ENCODE measurements at places on chromosomes 4 and X. TPM values are rescaled to one million over a fixed set of nuclear protein-coding genes. Genes with fewer than 3 reads are reported as not detected.

CXCL13 gene
- polyA plus RNA-seq, result 3.5 TPM

GRCh38 chrX:70087857-70088630, 25.8 kb downstream of the OTUD6A start:
- DNase-seq, result peak; percentile 50

VCX gene
- polyA plus RNA-seq, result 0.24 TPM

- DNase-seq, result peak; percentile 67
These were observed 19.7 kb downstream of the QDPR start for GRCh38 chr4:17492058-17492741.

DNA sequence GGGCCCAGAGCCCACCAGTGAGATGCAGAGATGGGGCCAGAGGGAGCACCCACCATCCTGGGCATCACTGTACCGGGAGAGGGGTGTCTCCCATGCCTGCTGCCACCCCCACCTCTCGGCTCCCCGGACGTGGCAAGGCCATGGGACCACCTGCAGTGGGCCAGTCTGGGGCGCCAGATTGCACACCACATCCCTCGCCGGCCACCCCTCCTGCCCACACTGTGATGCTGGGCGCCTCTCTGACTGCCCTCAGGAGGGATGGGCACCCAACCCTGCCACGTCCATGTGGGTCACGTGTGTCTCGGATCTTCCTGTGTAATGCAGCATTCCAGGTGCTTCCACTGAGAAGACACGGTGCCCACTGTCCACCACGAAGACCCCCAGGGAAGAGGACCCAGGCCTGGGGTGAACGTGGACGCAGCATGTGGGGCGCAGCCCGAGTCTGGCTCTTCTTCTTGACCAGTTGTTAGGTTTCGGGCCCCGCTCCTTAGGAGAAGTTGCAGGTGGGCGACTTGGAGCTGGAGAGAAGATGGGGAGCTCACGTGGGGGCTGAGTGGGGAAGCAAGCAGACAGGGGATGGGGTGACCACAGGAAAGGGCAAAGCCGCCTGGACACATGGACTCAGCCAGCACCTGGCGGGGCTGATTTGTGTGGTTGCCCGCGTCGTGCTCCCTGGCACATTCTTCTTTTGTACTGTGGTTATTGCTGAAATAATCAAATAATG, 47.7 kb downstream of the ZFYVE28 start:
- no peak for DNase-seq

- DNase-seq, result no peak
These were observed 1037.0 kb upstream of the SLIT2 start for GRCh38 chr4:19214591-19215186.

DNA sequence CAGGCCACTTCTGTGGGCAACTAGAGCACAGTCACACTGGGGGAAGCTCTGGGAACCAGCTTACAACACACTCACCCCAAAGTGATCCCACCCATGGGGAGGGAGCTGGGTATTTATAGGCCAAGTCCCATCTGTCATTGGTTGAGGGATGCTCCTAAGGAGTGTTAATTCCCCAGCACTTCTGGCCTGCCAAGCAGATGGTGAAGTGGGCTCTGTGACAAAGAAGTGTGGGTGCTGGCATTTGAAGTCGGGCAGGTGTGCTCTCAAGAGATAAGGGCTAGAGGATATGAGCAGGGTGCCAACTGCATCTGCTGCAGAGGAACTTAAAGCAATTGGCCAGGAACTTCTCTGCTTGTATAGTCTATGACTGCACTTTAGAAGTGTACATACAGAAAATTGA, 30.9 kb downstream of the PTCHD1 start:
- peak; percentile 36 for DNase-seq

DNA sequence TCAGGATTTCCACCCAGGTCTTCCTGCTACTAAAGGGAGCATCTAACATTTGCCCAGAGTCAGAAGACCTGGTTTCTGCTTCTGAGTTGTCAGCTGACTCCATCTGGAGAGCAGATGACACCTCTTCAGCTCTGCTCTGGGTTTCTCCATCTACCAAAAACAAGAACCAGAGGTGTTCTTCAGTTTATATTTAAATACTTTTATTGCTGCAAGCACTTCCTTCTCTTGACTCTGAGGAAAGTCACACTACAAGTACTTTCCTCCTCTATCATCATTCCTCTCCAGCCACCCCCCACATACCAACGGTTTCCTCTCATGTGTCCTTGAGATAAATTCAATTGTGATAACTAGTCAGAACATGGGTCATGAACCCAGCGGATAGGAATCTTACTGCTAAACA, 88.4 kb downstream of the PPP3CA start:
- DNase-seq, result no peak

- no peak for DNase-seq
These were observed 5.7 kb upstream of the ZNF518B start for GRCh38 chr4:10462876-10463275.

KLKB1 gene
- polyA plus RNA-seq, result 0.53 TPM

PPA2 gene
- 43.2 TPM for polyA plus RNA-seq

- DNase-seq, result no peak
These were observed 34.0 kb downstream of the LDOC1 start for GRCh38 chrX:141142946-141143345.

SLC9B1 gene
- 1.9 TPM for polyA plus RNA-seq

SERTM2 gene
- polyA plus RNA-seq, result 0.37 TPM

GRCh38 chr4:14532436-14532835, 469.8 kb upstream of the CPEB2 start:
- no peak for DNase-seq

NXF2 gene
- not detected for polyA plus RNA-seq

DNA sequence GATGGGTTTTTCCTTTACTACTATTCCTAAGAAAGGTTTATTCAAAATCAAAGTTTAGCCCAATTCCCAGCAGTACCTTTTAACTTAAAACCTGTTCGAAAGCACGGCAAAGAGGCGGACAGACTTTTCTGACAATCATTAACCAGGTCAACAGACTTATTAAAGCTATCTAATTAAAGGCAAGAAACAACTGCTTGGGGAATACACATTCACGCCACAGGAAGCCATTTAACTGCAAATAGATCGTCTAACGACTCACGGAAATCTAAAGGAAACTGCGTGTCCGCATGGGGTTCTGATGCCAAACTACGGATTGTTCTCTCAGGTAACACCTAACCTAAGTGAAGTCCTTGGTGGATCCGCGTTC, 663 bp upstream of the USP53 start:
- DNase-seq, result no peak

ZMAT1 gene
- 3.2 TPM for polyA plus RNA-seq

PABPC4L gene
- polyA plus RNA-seq, result 8.5 TPM

TKTL1 gene
- 0.73 TPM for polyA plus RNA-seq

- no peak for DNase-seq
These were observed 1539.0 kb upstream of the IGFBP7 start for GRCh38 chr4:58649226-58649625.

SYTL4 gene
- 7.2 TPM for polyA plus RNA-seq

MAGEA12 gene
- polyA plus RNA-seq, result not detected

- DNase-seq, result no peak
These were observed 8.8 kb upstream of the IL3RA start for GRCh38 chrX:1327651-1328304.

GRCh38 chr4:153241970-153242838, 38.0 kb downstream of the TRIM2 start:
- peak; percentile 42 for DNase-seq

BEND2 gene
- polyA plus RNA-seq, result 0.02 TPM

SLC38A5 gene
- polyA plus RNA-seq, result 8.9 TPM

- DNase-seq, result peak; percentile 56
These were observed 674 bp downstream of the SH3D19 start for GRCh38 chr4:151324752-151325110.

DCLK2 gene
- 10.0 TPM for polyA plus RNA-seq

DNA sequence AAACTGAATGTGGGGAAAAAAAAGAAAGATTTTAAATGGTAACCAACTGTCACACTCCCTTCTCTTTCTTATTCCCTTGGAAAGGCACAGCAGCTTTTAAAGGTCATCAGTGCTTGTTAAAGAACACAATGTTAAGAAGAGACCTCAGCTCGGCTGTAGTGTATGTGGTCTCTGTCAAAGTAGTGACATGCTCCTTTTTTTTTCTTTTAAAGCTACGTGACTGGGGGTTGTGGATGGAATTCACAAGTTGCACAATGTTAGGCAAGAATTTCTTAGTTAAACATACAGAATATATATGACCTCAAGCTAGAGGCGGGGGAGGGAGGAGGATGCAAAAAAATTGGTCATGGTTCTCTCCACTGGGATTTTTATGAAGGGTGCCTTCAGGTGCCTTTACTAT, 45.6 kb downstream of the OCRL start:
- no peak for DNase-seq

NDUFA1 gene
- polyA plus RNA-seq, result 122 TPM

- DNase-seq, result no peak
These were observed 71.1 kb downstream of the BMPR1B start for GRCh38 chr4:94828882-94829281.

DNA sequence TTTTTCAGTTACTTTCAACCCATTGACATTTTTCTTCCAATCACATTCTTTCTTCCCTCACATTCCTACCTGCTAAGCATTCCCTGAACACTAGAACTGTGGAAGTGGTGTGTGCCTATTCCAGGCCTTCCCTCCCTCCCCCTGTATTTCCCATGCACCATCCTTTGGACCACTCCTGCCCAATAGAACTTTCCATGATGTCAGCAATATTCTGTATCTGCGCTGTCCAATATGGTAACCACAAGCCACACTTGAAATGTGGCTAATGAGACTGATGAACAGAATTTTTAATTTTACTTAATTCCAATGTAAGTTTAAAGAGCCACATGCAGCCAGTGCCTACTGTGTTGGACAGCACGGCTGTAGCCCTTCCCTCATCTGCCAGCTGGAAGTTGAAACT, 57.5 kb downstream of the DCTD start:
- DNase-seq, result no peak

DNA sequence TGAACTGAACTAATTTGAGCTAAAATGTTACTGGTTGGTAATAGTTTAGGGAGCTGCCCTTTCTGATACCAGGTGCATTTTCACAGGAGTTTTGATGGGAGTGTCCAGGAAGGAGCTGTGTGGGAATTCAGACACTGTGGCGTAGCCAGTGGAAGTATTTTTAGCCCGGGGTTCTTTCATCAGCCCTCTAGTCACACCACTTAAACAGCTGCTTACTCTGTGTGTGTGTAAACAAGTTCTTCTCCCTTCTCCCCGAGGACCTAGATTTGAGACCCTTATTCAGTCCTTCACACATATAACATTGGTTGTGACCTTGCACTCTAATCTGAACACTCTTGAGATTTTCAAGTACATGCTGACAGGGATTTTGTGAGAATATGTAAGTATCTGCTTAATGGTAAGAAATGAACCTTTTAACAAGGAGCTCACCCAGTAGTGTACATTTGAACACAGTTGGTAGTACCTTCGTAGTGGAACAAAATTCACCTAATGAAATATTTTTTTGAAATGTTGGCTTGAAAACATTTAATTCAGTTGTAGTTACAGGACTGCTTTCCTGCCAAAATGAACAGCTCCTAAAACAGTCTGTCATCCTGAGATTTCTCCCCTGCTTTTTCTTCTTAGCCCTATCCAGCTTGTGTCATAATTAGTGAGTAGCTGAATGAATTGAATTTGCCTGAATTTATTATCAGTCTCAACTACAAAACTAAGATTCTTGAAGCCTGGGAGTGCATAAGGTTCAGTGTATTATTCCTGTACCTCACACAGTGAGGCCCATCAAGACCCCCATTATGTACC, 61.8 kb downstream of the BMPR1B start:
- peak; percentile 46 for DNase-seq

DNA sequence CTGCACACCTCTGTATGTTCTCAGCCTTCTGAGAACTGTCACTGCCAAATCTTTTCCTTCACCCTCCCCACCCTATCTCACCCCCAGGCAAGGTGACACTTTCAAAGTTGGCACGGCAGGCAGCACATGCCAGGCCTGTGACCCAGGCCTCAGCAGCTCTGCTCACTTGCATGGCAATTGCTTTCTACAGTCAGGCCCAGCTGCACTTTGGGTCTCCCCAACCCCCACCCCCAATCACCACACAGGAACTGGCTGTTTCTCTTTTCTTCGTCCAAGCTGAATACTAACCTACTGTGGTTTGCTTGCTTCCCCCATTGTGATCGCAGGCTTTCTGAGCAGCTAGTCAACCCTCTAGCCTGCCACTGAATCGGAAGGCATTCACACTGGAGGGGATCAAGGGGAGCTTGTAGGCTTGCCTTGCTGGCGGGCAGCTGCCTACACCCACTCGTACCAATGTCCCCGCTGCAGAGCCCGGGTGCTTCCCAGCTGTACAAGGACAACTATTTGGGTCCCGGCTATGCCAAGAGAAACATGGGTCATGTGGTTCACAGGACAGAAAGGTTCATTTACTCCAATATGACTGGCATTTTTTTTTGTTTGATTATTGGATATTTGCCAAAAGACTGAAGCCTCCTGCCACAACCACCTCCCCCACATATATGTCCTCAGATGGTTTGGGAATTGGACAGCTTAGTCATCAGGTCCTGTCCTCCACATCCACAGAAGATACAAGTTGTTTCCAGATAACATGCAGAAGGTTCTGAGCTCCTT, 28.1 kb downstream of the SLC25A43 start:
- DNase-seq, result peak; percentile 24

FBXW7 gene
- polyA plus RNA-seq, result 22.0 TPM

GRCh38 chr4:181656748-181657147, 586.5 kb upstream of the TENM3 start:
- no peak for DNase-seq

- DNase-seq, result no peak
These were observed 348.0 kb upstream of the POU3F4 start for GRCh38 chrX:83160096-83160495.

DNA sequence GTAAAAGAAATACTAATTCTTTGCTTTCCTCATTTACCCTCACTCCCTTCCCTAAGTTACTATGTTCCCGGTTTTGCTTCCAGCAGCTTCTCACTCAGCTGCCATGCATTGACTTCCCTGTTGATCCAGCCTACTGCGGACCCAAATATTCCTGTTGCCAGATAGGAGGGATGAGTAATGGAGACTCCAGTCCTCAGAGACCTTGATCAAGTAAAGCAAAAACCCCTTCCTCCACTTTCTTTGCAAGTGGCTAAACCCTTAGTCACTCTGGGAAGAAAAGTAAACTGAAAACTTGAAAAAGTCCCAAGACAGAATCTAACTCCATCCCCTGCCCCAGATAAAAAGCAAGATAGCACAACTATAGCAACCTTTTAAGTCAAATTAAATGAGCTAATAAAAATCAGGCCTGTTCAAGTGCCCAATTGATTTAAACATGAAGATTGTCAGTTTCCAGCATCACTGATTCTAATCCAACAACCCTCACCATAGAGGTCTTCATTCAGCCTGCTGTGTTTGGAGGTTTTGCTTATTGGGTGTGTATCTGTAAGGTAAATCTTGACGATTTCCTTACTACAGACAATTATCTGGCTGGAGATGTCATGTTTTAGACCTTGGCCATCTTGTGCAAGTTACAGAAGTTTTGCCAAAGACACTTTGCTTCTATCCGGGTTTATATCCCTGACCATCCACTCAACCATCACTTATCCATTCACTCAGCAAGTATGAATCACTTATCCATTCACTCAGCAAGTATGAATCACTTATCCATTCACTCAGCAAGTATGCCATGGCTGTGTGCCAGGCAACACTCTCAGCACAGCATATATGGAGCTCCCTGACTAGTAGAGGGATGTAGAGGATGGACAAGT, 17.6 kb downstream of the FGFBP1 start:
- DNase-seq, result peak; percentile 38

NSG1 gene
- 12.2 TPM for polyA plus RNA-seq

- DNase-seq, result no peak
These were observed 81.4 kb downstream of the HTRA3 start for GRCh38 chr4:8350841-8351461.

All from muscle of leg (tissue), 16 donors.